ENCODE measurements at places on chromosomes 12 and 14.

DNA sequence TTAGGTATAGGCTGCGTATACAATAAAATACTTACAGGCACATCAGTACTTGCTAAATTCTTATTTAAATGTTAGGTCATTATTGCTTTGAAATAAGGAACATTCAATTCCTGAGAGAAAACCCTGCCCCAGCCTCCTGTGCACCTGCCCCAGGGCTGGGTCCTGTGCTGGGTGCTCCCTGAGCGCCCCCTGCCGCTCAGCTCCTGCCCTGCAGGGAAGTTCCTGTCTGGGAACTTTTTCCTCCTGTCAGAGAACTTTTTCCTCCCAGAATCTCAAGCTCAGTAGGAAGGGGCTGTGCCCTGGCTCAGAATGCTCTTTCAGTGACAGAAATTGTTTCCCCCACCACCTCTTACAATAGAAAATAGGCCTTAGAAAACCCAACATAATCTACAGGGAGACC lies 751.1 kb downstream of the TMEM121 start:
- DNase-seq: no peak

GRCh38 chr12:127830065-127830460 lies 436.9 kb upstream of the TMEM132C start:
- DNase-seq: no peak

GRCh38 chr14:55976655-55977054 lies 141.6 kb upstream of the PELI2 start:
- no peak for DNase-seq

GRCh38 chr12:31715283-31715825 lies 13.5 kb downstream of the AMN1 start:
- no peak for DNase-seq

- no peak for DNase-seq
These were observed 2.4 kb upstream of the NAB2 start for GRCh38 chr12:57086493-57087009.

DNA sequence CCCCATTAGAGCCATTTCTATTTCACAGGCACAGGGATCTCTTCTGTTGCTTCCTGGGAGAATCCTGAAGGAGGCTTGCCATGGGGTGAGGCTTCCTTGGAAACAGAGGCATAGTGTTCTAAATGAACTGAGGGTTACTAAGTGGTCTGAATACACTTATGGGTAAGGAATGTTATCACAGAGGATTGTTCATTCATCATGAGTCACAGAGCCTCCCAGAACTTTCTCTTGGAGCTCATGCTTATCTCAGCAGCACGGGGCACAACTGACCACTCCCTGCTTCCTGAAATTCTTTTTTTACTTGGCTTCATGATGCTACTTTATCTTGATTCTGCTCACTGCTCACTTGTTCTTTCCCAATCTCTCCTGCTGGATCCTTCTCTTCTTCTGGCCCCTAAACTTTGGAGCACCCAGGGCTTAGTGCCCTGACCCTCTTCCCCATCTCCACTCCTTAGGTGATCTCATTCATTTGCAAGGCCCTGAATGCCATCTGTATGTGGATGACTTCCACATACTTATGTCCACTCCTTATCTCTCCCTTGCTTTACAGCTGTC lies 57.9 kb downstream of the ANO6 start:
- no peak for DNase-seq

- no peak for DNase-seq
These were observed 253.0 kb downstream of the DAD1 start for GRCh38 chr14:22336031-22336430.

- no peak for DNase-seq
These were observed 232.1 kb downstream of the NAV3 start for GRCh38 chr12:78062786-78063185.

All from stimulated activated CD4-positive, alpha-beta T cell treated with anti-CD3 and anti-CD28 coated beads, Interleukin-1b, Interleukin-23, amount 100 ng/mL, for 1 hour (primary cell).